Activated naive CD4-positive, alpha-beta T cell treated with Interleukin-2 at 50 U/mL for 16 hours (primary cell): ENCODE measurements at places on chromosomes 6 and 20.

DNA sequence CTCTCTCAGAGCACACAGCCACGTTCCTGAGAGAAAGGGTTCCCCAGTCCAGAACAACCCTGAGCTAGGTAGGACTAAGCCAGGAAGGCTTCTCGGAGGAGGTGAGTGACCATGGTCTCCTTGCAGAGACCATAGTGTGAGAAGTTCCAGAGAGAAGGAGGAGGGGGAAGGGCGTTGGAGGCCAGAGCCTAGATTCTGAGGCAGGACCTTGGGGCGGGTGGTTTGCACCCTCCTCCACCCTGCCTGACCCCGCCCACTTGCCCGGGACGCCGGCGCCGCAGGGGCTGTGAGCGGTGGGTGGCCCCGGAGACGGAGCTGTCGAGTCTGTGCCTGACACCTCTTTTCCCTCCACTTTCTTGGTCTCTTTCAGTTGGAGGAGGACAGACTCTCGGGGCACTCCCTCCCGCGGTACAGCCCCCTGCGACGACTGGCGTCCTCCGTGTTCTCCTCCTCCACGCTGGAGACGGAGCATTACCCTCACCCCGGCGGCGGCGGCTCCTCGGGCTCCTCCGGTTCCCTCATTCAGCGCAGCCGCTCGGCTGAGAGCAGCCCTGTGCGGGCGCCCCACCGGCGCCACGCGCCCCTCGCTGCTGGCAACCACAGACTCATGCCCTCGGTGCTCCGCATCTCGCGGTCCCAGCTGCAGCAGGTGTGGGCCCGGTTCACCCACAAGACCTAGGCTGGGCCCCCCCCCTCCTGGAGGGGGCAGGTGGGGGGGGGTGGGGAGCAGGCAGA, 26.2 kb downstream of the TTBK1 start:
- DNase-seq, result peak; percentile 55

DNA sequence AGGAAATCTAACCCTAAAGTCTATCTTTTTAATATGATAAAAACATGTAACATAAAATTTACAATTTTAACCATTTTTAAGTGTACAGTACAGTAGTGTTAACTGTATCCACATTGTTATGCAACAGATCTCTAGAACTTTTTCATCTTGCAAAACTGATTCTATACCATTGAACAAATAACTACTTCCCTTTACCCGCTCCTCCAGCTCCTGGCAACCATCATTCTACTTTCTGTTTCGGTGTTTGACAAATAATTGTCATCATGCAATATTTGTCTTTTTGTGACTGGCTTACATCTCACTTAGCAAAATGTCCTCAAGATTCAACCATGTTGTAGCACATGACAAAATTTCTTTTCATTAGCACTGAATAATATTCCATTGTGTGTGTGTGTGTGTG, 203.2 kb downstream of the SIM1 start:
- DNase-seq, result no peak

DNA sequence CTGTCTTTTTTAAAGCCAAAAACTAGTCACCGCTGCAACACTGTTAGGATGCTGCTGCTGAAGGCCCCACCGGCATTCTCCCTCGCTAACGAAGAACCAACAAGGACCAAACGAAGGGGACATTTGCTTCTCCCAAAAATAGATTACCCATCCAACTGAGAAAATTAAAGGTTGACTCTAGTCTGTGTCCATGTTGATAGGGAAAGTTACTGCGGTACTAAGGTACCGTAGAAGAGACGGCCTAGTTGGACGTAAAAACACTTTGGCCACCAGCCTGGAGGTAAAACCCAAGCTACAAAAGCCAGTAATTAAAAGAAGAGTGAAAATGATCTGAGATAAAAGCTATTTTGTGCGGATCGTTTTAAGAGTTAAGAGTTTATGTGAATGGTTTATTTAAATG, 11.8 kb upstream of the FOXF2 start:
- DNase-seq, result no peak

DNA sequence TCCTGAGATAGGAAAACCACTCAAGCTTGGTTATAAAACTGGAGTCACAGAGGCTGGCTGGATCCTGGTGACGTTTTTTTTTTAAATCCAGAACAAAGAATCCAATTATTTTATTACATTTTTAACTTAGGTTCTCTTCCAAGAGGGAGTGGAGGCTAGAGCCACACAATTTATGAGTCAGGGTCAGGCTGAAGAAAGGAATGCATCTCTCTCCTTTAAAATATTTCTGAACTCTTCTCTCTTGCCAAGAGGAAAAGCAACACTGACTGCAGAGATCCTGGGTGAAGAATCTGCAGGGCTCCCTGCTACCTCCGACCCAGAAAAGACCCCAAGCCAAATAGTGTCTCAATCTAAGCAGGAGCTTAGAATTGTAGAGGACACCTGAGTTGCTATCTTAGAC, 88.5 kb upstream of the SSTR4 start:
- no peak for DNase-seq

DNA sequence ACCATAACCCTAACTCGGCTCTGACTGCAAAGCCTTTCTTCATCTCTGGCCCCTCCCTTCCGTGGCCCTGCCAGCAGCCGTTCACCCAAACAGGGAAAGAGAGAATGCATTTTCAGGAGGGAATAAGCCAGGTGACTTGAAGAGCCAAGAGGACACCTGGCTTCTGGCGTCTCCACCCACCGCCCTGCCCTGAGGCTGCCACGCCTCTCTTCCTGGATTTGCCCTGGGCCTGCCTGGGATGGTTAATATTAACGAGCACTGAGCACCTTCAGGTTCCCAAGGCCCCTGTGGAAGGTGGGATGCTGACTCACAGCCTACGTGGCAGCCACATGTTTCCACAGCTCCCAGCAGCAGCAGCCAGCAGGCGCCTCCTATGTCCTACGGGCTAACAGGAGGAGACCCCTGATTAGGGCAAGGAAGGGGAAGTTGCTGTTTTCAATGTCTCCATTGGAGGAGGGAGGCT, 138.0 kb upstream of the RREB1 start:
- DNase-seq, result no peak

GRCh38 chr6:83151114-83151513, 42.0 kb downstream of the PGM3 start:
- DNase-seq, result no peak
